Esophagus muscularis mucosa (tissue), 4 donors: ENCODE measurements at places on chromosomes 7 and 10.

DNA sequence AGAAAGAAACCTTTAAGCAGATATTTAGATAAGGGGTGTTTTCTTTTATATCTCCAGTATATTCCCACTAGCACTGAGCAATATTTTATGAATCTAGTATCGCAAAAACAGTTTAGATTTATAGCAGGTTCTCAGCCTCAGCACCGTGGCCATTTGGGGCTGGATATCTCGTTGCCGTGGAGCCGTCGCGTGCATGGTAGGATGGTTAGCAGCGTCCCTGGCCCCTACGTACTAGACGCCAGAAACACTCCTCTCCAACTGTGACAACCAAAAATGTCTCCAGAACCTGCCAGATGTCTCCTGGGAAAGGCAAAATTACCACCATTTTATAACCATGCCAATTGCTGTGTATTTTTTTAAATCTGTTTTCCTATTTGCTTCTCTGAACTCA lies 172.9 kb downstream of the CACNB2 start:
- DNase-seq, result no peak

DNA sequence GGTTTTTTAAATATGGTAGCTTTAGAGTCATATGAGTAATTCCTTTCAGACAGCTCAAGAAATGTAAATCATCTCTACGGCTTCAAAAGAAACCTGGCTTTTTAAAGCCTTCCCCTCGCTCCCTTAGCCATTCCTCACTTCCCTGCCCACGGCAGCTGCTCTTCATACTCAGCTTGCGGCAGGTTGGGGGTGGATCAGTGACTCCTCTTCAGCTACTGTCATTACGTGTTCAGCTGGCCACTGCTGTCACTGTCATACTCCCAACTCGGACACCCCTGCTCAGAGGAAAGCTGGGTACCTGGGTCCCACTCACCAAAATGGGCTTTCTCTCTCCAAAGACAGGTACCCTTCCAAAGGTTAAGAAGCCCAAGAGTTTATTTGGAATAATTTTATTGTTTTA lies 6.6 kb downstream of the YWHAG start:
- DNase-seq, result no peak

DNA sequence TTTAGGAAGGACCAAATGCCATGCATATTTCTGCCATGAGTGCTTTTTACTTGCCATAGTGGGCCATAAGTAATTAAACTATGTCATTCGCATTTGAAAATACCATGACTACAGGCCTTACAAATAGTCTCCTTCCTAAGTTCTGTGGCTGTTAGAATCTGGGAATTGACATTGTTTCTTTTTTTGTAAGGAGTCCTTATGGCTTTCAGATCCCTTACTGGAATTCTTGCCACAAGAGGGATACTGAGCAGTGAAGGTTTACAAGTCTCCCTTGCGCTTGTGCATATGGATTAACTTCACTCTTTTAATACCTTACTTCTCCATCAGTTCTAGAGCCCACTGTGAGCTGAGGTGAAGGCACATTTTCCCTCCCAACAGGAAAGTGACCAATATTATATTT lies 166.0 kb downstream of the NRG3 start:
- DNase-seq, result no peak

DNA sequence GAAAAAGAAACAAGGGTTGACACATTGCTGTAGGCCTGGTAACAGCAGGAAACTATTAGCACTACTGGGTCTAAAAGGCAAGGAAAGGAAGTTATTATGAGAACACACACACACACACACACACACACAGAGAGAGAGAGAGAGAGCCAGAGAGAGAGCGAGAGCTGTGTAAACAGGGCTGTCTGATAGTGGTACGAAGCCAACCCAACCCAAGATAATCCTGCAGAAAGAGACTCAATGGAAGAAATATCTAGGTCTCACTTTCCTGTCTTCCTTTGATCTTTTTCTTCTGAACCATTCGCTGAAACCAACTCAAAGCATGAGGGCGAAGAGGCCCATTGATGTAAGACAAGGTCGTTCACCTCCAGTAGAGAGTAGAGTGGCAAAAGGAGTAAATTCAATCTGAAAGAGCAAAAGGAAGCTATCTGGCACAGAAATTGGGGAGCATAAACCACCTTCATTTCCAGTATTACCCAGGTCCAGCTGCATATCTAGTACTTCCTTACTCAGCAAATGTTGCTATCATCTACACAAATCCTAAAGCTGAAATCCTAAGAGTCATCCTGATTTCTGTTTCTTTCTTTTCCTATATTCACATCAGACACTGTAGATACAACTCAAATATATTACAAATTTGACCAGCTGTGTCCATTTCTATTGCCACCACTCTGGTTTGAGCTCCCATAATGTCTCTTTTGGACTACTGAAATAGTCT lies 110.2 kb downstream of the TMEM26 start:
- no peak for DNase-seq

- DNase-seq, result no peak
These were observed 63.9 kb downstream of the VOPP1 start for GRCh38 chr7:55508221-55509011.

DNA sequence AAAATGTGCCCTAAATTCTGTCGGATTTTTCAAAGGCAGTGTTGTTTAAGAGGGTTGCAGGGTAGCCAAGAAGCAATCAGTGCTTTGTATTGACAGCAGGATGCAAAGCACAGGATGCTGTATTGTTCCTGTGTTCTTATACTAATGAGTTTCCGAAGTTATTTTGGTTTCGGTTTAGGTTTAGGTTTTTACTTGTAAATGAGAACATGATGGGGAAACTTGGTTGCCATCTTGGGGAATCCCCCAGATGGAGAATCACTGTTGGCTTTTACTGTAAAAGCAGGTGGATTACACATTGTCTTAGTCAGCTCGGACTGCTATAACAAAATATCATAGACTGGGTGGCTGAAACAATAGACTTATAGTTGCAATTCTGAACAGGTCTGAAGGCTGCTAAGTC lies 72.1 kb downstream of the INHBA start:
- no peak for DNase-seq

GRCh38 chr7:69531050-69531449 lies 67.2 kb upstream of the AUTS2 start:
- DNase-seq, result no peak

DNA sequence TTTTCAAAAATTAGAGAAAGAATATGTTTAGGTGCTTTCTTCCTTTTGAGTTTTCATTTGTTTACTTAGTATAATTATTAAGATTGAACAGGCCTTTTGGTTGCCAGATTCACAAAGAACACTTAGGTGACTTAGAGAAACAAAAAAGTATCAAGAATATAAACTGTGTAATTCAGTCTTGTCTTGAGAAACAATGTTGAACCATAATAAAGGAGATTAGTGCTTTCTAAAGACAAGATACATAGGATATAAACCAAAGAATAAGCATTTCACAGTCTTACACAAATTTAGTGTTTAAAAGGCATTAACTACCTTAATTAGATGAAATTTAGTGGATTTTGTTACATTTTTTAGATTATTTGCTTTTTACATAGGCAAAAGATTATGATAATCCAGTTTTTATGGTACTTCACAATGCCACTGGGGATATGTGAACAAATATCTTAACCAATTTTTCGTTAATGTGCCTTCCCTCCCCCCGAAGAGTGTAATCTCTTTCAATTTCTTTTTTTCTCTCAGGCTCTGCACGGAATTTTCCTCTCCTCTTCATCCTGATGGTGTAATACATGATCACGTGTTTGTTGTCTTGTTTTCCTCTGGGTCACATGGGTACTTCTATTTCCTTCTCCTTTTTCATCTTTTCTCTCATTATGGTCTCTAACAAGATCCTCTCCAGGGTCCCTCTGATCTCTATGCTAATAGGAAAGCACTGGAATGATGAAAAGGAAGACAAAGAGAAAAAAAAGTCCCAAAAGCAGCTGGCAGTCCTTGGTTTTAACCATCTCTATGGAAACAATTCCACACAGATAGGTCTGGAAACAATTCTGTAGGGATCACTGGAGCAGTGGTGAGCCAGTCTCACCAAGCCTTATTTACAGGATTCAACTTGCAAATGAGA lies 3.7 kb upstream of the HNRNPH3 start:
- no peak for DNase-seq

GRCh38 chr7:138077809-138078208 lies 1.6 kb downstream of the AKR1D1 start:
- no peak for DNase-seq

DNA sequence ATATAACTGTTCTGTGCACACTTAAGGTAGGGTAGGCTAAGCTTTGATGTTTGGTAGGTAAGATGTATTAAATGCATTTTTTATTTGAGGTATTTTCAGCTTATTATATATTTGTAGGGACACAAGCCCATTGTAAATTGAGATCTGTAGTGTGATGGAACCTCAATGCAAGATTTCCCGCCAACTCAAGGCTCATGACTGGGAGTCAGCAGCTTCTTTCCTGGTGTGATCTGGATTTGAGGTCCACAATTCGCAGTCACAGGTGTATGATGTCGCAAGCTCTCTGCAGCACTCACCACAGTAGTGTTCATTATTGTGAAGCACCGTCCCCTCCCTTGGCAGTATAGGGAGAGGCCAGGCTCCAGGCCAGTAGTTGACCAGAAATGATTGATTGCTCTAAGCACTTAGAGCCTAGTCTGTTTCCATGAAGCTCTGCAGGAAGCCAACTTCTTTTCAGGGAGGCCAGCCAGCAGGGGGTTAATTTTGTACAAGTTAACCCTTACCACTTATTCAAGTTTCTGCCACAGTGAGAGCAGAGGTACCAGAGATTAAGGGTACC lies 54.9 kb downstream of the SEM1 start:
- DNase-seq, result no peak

DNA sequence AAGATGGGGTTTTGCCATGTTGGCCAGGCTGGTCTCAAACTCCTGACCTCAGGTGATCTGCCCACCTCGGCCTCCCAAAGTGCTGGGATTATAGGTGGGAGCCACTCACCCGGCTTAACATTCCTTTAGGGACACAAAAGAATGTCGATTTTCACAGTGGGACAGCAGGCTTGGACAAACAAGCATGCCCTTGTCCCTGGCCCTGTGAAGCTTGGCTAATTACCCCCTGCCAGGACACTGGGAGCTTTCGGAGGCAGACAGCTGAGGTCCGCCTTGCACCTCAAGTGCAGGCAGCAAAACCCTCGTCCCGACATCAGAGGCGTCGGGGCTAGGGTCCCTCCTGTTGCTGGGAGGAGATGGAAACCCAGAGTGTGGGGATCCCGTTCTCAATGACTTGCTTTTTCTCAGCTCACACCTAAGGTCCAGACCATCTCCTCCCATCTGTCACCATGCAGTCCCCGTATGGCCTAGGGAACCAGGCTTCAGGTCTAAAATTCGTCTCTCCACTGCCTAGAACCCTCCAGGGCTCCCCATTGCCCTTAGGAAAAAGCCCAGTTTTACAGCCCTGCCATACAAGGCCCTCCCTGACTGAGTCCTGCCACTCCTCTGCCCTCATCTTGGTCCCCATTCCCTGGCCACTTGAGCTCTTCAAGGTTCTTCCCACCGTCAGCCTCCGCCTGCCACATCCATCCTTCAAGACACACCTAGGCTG lies 6.3 kb upstream of the CLIP2 start:
- DNase-seq, result no peak

GRCh38 chr10:55051515-55051914 lies 250.5 kb upstream of the PCDH15 start:
- DNase-seq, result no peak

DNA sequence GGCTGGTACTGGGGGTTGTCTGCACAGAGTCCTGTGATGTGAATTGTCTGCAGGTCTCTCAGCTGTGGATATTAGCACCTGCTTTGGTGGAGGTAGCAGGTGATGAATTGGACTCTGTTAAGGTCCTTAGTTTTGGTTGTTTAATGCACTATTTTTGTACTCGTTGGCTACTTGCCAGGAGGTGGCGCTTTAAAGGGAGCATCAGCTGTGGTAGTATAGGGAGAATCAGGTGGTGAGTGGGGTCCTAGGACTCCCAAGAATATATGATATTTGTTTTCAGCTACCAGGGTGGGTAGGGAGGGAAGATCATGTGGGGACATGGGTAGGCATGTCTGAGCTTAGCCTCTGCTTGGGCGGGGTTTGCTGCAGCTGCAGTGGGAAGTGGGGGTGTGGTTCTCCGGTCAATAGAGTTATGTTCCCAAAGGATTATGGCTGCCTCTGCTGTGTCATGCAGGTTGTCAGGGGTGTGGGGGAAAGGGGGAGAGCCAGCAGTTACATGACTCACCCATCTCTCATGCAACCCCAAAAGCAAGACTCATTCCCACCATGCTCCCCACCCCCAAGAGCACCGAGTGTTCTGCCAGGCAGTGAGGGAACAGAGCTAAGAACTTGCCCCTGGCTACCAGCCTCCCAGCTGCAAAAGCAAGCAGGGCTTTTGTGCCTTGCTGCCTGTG lies 53.7 kb upstream of the ZNF273 start:
- no peak for DNase-seq

GRCh38 chr7:121181357-121181756 lies 147.4 kb upstream of the WNT16 start:
- no peak for DNase-seq

DNA sequence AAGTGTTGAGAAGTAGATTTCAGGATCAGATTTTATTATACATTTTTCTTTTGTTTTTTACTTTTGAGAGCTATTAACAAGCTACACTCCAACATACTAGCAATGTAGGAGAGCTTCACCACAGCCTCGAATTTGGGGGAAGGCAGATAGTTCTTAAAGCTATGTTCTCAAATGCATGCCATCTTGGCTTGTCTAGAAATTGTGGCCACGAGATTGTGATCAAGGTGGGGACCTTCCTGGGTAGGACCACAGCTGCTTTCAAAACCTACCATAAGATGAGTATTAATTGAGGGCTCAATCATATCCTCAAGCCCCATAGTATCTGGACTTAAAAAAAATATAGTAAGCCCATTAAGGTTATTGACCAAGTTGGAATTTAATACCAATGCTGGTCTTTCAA lies 27.9 kb upstream of the JAZF1 start:
- no peak for DNase-seq

GRCh38 chr7:70035519-70035918 lies 437.2 kb downstream of the AUTS2 start:
- DNase-seq, result no peak

GRCh38 chr7:11946794-11947193 lies 114.8 kb upstream of the THSD7A start:
- DNase-seq, result no peak

DNA sequence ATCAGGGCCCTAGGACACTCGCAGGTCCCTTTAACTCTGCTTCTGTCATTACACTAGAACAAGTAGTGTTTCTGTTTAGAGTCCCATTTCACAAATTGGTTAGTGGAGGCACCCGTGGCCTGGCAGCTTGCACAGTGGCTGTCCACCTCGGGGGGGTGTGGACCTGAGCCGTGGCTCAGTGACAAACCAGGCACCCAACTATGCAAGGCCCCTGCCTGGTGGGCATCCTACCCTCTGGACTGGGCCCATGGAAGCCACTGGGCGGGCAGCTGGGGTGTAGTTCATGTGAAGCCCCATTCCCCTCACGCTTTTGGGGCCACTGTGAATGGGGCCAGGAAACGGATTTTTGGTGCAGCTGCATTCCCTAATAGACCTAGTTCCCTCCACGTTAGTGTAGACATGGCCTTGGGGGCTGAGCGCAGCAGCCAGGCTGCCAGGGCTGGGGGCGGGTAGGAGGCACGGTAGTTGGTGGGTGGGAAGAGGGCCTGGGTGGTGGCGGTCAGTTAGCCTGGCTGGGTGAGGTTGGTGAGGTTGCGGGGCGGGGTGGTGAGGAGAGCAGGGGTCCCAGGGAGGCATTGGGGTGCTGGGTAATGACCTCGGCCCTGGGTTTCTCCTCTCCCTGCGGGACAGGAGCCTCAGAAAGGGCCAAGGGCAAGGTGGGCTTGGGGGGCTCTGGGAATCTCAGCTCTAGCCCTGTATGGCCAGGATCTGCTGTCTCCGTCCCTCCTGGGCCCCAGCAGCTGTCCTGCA lies 18.7 kb downstream of the ZNF316 start:
- DNase-seq, result no peak
